ENCODE measurements at places on chromosomes 4 and X.

DNA sequence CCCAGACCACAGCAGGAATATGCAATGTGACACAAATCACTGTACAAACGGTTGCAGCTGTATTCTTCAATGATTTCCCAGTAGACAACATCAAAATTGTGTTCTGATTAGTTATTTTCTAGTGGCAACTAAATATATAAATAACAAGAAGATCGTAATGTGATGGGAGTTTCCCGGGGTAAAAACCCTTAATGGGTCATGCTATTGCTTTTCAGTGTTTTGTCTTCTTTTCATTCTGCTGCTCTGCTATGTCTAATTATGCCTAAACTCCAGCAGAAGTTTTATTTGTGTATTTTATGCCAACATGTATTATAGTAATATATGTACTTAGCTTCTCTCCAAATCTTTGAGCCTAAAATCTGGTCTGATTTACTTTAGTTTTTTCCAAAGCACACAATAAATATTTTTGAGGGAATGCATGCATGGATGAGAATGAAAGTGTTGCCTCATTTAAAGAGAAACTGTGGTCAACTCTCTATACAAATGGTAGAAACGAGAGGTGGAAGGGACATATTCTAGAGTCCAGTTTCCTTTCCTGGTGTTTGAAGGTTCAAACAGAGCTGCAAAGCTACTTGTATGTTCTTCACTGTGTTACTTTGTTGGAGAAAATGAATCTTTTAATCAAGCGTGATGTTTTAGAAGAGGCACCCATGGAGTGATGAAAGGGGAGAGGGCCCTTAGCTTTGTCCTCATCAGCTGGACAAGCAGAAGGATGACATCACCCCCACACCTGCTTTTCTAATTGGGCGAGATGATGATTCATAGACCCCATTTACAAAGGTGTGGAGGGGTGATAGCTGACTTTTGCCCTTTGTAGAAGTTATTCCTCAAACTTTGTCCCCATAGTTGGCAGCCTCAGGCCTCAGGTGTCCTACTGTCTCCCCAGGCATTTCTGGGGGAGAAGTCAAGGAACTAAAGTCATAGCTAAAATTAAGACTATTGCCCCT is 129.7 kb downstream of the FRAS1 start:
- DNase-seq, result no peak

DNA sequence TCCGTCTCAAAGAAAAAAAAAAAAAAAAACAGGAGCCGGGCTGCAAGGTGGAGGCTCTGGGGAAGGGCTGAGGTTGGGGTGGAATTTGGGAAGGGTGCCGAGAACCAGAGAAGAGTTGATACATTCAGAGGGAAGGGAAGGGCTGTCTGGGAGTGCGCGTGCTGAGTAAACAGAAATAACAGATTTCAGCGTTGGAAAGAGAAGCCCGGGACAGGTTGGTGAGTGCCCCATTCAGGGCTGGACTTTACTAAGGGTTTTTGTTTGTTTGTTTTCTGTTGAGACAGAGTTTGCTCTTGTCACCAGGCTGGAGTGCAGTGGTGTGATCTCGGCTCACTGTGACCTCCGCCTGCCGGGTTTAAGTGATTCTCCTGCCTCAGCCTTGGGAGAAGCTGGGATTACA is 1.7 kb upstream of the IL3RA start:
- no peak for DNase-seq

- DNase-seq, result no peak
Observed at GRCh38 chr4:73170518-73171198, 87.9 kb downstream of the ANKRD17 start.

DNA sequence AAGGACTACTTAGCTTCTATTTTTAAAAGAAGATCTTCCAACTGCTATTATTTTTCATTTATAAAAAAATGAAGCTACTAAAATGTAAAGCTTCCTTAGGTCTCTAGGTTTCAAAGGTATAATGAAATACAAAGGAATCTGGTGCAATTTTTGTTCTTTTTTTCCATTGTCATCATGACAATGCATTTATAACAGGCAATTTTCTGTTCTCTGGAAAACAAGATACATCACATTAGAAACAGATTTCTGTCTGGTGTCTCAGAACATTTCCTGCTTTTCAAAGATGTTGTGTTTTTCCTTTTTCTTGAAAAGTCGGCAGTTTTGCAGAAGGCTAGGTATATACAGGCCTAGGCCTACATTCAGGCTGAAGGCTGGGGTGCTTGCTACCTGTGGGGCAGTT is 63.6 kb upstream of the ATP8A1 start:
- DNase-seq, result no peak

DNA sequence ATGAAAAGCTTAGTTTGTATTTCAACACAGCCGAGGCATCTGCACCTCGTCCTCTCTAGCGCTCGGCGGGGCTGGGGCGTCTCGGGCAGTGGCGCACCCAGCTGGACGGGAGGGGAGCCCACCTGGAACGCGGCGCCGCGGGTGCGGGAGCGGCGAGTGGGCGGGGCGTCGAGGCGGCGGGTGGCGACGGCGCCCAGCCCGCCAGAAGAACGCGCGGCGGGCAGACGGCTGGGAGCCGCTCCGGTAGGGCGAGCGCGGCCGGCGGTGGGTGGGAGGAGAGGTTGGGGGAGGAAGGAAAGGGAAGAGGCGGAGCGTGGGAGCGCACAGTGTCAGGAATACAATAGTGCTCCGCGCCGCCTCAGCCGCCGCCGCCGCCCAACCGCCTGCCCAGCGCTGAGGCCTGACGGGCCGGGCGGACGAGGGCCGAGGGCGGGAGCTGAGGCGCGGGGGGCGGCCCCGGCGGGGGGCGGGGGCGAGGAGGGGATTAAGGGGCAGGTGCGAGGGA is at the start of gene JADE3:
TSS of gene JADE3 (plus strand) at position 324 of the 505 bp plus-strand sequence. CDS start 72,474 bp downstream, outside the sequence.
- no peak for DNase-seq

DNA sequence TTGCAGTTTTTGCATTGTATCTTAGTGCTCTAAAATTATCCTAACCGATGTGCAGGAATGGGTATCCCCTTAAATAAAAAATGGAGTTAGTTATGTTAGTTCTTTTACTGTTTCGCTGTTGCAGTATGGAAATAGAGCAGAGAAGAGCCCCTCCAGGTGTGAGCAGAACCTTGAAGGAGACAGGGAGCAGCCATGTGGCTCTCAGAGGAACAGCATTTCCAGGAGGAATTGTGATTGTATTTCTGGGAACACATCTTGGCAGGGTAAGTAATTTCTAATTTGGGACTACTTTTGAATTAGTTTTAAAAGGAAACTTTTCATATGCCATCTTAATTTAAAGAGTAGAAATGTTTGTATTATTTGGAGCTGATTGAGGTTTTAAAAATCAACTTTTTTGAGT is 5.3 kb upstream of the CCDC158 start:
- DNase-seq, result no peak

DNA sequence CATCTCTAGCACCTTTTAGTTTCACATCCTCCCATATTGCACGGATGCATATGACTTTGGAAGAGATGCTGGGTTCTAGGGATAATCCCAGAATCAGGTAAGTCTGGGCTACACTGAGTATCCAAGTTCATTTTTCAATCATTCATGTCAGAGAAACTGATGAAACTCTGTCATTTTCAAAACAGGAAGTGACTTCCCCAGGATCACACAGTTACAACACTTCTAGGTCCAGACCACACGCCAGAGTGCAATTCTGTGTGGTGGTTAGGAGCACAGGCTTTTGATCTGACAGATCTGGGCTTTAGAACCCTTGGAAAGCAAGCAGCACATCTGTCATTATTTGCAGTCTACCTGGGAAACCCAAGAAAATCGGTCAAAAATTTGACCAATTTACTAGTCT is 52.1 kb upstream of the CDKN2AIP start:
- DNase-seq, result no peak

DNA sequence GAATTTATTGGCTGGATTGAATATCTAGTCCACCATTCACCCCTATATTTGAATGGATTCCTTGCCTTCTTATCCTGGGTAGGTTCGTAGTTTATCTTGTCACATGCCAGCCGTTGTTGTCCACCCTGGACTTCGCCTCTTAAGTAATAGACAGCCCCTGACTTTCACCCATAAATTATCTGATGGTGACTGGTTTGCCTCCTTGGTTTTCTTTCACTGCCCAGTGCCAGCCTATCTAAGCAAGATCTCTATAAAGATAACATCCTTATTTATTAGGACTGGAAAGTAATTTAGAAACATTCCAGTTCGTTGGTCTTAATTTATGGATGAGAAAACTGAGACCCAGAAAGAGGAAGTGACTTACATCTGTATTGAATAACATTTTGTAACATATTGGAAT is 410.3 kb downstream of the RPA4 start:
- no peak for DNase-seq

GRCh38 chr4:44425614-44426208 is 22.9 kb downstream of the KCTD8 start:
- DNase-seq, result no peak

DNA sequence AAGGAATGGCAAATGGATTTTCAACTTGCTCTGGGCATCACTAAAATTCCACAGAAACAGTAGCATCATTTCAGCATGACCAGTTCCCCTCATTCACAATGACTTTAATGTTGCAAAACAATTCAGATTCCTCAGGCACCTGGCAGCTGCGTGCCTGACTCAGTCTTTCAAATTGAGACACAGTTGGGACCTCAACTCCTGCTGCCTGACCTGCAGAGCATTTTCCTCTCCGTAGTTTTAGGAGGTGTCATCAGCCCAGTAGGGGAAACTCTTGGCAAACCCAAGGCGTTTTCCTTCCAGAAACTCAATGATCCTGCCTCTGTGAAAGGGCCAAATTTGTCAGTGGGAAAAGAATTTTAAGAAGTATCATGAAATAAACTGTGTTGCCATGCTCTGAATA is 388.9 kb downstream of the SPRY1 start:
- DNase-seq, result no peak

DNA sequence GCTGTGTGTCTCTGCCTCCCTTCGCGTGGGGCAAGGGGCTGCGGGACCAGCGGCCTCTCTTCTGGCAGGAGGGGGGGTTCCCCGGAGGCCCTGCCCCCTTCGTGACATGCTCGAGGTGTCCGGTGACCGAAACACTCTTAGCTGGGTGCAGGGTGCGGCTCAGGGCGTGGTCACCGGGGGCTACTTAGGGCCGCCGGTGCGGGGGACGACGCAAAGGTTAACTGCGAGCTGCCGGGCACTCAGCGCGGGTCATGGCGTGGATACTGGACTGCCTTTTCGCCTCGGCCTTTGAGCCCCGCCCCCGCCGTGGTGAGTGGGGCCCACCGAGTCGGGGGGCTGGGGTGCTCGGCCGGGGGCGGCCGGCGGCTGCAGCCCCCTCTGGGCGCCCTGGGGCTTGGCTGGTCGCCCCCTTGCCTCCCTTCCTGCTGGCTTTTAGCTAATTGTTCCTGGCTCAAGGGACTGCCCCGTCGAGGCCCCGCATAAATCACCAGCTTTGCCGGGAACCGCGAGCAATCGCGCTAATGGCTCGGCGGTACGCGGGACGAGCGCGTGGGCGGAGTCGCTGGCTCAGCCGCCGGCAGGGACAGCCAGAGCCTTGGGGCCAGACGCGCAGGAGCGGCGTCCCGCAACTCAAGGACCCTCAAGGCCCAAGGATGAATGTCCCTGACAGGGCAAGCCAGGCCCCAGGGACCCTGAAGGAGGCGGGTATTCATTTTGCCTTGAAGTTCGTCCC is at the start of gene ARHGAP36:
TSS of gene ARHGAP36 (plus strand) at position 211 of the 733 bp plus-strand sequence. CDS start 23,320 bp downstream, outside the sequence.
- DNase-seq, result no peak

DNA sequence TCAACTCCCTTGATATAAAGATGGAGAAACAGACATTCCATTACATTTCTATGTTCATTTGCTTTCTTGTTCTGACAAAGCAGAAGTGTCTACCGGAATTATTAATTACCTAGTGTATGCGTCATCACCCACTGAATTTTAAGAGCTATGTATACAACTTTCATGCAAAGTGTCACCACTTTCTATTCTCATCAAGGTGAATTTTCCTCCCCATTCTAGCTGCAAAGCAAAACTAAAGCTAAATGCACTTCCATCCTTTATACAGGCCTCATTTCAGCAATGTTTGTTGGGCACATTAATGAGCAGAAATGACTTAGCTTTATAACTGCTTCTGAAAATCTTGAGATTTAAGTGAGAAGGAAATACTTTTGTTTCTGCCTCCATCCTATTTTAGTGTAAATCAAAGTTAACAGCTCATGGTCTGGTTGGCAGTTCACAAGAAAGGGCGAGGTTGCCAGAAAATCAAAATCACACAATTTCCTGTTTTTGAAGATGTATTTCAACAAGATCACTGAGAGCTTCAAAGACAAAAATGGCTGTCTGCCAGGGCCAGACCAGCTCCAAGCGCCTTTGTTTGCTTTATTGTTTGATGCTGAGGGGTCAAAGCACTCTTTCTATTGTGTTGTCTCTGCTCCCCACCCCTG is 7.2 kb upstream of the FAM9C start:
- no peak for DNase-seq

GRCh38 chr4:15901007-15901406 is 37.5 kb downstream of the FGFBP1 start:
- no peak for DNase-seq

DNA sequence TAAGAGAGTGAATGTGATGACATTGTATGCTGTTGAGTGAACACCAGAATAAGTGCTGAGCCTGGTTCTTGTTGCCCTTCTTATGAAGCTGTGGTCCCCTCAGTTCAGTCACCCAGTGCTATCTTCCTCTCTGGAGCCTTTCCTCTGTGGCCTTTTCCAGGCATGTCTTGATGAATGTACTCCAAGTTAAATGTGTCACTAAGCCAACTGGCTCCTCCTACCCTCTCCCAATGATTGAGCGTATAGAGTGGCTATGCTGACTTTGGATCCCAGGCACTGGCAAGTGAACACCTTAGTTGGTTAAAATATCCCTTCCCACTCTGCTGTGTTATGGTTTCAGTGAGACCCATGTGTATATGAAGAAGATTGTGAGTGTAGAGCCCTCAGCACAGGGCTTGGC is 134.1 kb upstream of the MAMLD1 start:
- no peak for DNase-seq

GRCh38 chrX:41082783-41083182 is 2.5 kb upstream of the USP9X start:
- DNase-seq, result no peak

GRCh38 chr4:16197876-16198665 is 28.2 kb downstream of the TAPT1 start:
- no peak for DNase-seq

DNA sequence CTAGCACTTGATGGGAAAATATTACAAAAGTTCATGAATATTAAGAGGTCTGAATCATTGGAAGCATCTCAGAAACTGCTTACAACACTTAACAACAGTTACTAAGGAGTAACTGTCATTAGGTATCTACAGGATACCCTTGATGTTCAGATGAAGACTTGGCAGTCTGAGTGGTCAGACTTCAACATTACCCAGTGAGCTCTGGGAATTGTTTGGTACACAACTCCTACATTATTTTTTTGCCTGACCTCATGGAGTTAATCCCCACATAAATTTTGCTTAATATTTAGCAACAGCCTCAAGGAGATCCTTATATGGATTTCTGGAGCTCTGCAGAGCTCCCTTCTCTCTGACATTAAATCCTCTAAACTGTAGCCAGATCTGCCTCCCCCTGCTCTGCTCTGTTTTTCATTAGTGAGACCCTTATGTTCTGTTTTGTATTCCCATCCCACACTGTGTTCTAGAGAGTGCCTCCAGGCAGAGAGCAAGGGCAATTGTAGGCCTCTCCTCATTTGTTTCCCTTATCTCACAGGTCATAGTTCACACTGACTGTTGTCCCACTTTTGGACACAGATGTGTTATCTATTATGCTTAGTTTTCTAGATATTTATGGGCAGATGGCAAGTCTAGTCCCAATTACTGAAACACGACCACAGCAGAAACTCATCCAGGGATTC is 368.8 kb downstream of the GASK1B start:
- no peak for DNase-seq
